GM13976 (cell line): ENCODE measurements at places on chromosomes 2 and 18.

- peak; percentile 5 for DNase-seq
Measured at GRCh38 chr18:34261865-34262780, 37.4 kb upstream of the NOL4 start.

GRCh38 chr2:27893006-27893405 lies 2.5 kb downstream of the BABAM2 start:
- no peak for DNase-seq

DNA sequence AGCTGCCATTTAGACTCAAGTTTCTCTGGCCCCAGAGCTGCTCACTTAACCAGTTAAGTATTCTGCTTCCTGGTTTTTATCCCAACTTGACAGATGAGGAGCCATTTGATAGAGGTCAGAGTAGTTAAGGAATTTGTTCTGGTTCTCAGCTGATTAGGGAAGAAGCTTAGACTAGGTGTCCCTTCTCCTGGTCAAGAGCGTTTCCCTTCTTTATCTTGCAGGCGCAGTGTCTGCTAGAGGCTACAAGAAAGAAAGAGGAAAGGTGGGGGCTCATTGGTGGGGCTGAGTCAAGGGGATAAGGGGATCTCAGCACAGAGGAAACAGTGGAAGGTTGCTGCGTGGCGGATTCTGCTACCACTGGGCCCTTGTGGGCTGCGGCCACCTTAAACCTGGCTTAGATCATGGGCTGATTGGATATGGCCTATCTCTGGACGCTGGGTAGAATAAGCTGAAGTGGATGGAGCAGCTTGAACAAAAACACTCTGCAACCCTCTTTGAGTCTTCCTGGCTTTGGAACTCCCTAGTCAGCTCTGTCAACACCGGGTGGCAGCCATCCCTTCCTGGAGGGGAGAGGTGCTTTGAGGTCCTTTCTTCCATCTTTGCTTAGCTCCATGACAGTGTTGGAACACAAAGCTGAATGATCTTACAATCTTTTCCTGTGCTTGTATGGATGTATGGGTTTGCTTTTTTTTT lies 70.8 kb downstream of the QPCT start:
- no peak for DNase-seq

DNA sequence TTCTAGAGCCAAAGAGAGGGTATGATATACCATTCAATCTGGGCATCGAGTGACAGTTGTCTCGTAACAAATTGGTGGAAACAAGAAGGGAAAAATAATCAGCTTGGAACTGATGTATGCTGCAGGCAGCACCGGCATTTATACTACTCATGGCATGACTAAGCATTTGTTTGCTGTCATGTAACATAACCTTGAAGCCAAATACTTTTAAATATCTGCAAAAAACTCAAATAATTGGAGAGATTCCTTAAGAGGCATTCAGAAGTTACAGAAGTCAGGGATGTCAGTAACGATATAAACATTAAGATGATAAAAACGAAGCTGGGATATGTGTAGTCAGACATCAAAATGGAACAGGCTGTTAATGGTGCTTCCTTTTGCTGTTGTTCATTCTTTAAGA lies 157.3 kb upstream of the MMADHC start:
- DNase-seq: no peak

DNA sequence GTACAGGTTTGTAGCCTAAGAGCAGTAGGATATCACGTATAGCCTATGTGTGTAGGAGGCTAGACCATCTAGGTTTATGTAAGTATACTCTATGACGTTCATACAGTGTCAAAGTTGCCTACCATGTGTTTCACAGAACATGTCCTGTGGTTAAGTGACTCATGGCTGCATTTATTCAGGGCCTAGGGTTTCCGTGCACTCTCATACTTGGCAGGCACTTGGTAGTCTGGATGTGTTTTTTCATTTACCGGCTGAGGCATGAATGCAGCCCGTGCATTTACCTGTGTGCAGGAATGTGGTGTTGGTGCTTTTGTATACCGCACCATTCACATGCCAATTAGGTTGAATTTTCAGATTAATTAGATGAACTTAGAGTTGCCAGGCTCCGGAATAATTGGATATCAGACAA lies 43.4 kb downstream of the MYL12B start:
- DNase-seq: no peak

DNA sequence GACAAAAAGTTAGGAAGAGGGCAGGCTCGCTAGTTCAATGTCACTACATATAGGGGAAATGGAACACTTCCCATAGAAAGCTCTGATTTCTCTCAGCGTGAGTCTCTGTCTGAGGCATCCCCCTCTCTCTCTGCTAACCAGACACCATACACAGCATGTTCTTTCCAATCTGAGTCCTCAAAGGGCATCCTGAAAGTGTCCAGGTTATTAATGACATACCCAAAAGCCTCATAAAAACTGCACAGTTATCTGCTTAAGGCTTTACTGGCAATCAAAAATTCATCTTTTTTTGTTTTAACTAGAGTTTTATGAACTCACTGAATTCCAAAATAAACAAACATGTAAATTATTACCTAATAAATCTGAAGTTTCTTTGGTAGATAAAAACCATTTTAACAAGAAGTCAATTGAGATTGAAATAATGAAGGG lies 137.4 kb downstream of the AFF3 start:
- no peak for DNase-seq

DNA sequence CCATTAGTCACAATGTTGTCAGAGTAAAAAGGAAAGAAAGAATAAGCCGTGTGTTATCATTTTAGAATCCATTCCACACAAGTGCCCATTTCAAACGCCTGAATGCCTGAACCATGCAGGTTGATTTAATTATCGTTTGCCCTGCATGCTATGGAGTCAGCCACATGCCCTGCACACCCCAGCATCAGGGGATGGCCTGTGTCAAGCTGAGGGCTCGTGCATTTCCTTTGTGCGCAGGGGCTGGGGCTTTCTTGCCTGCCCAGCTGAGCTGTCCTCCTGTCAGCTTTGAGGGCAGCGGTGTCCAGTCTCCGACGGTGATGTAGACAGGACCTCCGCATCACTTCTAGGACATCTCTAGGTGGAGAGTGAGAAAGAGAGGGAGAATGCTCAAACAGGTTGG lies 200.4 kb downstream of the TSN start:
- no peak for DNase-seq

- no peak for DNase-seq
Measured at GRCh38 chr2:106363791-106364190, 104.4 kb downstream of the RGPD3 start.

GRCh38 chr2:219737270-219737691 lies 109.9 kb downstream of the SLC4A3 start:
- no peak for DNase-seq

- DNase-seq: no peak
Measured at GRCh38 chr2:20622296-20622686, 28.6 kb downstream of the HS1BP3 start.

DNA sequence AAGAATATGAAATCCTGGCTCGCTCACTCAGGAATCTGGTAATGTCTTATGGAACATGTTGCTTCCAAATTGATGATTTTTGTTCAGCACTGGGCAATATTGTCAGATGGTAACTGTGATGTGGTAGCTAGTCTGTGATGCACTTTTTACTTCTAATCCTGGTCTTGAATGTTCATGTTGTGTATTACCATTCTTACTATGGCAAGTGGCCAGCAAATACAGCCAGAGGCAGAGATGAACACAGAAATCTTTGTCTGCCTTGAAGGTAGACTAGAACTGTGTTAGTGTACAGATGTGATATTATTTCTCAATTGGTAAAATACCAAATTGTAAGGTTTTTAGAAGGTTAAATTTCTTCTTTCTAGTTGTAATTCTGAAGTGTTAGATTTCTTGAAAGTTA lies 83.3 kb downstream of the UBE2E3 start:
- DNase-seq: no peak

DNA sequence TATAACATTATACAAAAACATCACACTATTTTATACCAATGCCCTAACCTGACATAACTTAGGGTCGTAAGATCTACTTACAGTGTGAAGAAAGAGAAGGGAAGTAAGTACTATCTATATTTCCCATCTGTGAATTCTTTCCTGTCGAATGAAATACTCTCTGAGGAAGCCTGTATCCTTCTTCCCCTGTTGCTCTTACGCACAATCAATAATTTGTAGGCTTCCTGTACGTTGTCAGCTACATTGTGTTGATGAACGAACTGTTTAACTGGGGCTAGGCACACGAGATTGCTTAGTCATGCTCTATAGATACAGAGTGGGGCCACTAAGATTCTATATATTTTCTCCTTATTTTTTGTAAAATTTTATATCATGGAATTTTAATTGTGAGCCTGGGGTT lies 1125.0 kb upstream of the CELF4 start:
- no peak for DNase-seq

- peak; percentile 91 for DNase-seq
Measured at GRCh38 chr2:127563458-127564428, 28.3 kb downstream of the MYO7B start.

GRCh38 chr2:239953418-239954061 lies 71.6 kb downstream of the NDUFA10 start:
- no peak for DNase-seq
